ENCODE measurements at places on chromosomes 2 and 18. TPM values are rescaled to one million over a fixed set of nuclear protein-coding genes. Genes with fewer than 3 reads are reported as not detected.

Gene REG1B
- under 0.01 TPM for total RNA-seq

GRCh38 chr2:235054475-235054874 lies 102.7 kb downstream of the SH3BP4 start:
- no peak for DNase-seq

Gene POTEI
- total RNA-seq: not detected

Gene ALKAL2
- total RNA-seq: not detected

Gene MOGAT1
- total RNA-seq: not detected

- DNase-seq: peak; percentile 23
These were observed 213.4 kb downstream of the CDCA7 start for GRCh38 chr2:173568054-173568453.

Gene PLCD4
- 0.27 TPM for total RNA-seq

DNA sequence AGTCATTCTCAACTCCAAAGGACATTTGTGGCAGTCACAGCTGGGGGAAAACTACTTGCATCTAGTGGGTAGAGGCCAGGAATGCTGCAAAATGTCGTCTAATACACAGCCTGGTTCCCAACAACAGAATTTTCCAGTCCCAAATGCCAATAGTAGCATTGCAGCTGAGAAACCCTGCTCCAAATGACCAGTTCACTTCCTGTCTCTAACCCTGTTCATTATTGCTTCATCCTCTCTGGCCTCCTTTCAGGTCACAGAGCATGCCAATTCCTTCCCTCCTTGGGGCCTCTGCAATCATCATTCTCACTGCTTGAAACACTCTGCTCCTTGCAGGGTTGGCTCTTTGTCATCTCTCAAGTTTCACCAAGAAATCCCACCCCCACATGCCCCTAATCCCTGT lies 139.1 kb downstream of the IRS1 start:
- DNase-seq: no peak

Gene NOTO
- total RNA-seq: not detected

Gene EPB41L3
- total RNA-seq: 6.2 TPM

- no peak for DNase-seq
These were observed 35.9 kb downstream of the ZNF385B start for GRCh38 chr2:179825494-179825893.

Gene CGREF1
- total RNA-seq: 9.2 TPM

GRCh38 chr2:207133458-207133819 lies 32.3 kb downstream of the KLF7 start:
- DNase-seq: no peak

Gene AGXT
- not detected for total RNA-seq

GRCh38 chr2:226916669-226917068 lies 80.8 kb downstream of the RHBDD1 start:
- no peak for DNase-seq

- no peak for DNase-seq
These were observed 123.6 kb upstream of the STK17B start for GRCh38 chr2:196295005-196295404.

Gene GALR1
- total RNA-seq: under 0.01 TPM

- DNase-seq: no peak
These were observed 206.8 kb upstream of the HDAC4 start for GRCh38 chr2:239607517-239608191.

Gene SAG
- under 0.01 TPM for total RNA-seq

GRCh38 chr2:104854498-104855220 lies 744 bp downstream of the POU3F3 start:
- no peak for DNase-seq

DNA sequence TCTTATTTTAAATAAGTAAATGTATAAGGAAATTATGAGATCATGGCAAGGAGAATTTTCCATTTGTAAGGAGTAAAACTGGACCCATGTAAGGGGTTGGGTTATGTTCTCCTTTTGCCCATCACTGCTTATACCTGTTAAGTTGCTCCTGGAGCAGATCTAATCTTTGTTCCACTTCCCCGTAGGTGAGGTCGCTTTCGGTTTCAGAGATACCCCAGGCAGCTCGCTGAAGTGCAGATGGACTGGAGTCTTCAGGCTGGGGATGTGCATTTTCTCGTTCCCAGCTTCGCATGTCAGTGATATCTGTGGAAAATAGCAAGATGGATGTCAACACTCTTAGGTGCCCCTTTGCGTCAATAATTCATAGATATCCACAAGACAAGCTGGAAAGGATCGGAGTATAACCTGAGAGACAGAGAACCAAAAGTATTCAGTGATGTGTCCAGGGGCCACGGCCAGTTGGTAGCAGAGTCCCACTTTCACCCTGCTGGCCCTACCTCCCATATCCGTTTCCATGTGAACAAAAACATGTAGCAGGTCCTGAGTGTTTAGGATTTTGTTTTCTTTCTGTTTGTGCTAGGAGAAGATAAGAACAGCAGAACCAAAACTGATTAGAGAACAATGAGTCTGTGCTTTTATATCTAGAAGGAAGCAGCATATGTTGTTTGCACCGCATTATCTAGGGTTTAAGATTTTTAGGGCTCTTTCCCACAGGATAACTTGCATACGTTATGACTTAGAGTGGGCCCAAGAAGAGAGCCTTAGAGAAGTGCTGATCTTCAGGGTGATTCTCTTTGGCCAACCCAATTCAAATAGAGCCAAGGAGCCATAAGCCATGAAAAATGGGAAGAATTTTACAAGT lies 36.0 kb downstream of the GCA start:
- no peak for DNase-seq

DNA sequence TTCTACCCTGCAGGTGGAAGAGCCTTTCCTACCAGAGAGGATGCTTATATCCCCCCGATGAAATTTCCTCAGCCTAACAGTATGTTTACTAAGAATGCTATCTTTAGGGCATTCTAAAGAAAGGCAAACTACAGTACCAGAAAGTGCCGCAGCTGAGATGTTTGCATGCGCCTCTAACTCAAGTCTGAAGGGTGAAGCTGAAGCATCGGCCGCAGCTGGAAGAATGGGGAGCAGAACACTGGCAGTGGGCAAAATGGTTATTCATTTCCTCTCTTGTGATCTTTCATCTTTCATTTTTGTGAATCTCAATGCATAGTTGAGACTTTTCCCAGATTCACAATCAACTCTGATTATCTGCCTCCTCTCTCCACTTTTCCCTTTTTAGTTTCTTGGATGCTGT lies 648.2 kb upstream of the ZEB2 start:
- no peak for DNase-seq

- DNase-seq: no peak
These were observed 20.1 kb downstream of the PAX8 start for GRCh38 chr2:113258471-113259147.

- no peak for DNase-seq
These were observed 496.1 kb upstream of the MYT1L start for GRCh38 chr2:2827046-2827636.

GRCh38 chr2:168255103-168255502 lies 7.7 kb upstream of the STK39 start:
- no peak for DNase-seq

- DNase-seq: no peak
These were observed 204.5 kb downstream of the KIAA1328 start for GRCh38 chr18:37033419-37033818.

Gene NT5C1B
- not detected for total RNA-seq

DNA sequence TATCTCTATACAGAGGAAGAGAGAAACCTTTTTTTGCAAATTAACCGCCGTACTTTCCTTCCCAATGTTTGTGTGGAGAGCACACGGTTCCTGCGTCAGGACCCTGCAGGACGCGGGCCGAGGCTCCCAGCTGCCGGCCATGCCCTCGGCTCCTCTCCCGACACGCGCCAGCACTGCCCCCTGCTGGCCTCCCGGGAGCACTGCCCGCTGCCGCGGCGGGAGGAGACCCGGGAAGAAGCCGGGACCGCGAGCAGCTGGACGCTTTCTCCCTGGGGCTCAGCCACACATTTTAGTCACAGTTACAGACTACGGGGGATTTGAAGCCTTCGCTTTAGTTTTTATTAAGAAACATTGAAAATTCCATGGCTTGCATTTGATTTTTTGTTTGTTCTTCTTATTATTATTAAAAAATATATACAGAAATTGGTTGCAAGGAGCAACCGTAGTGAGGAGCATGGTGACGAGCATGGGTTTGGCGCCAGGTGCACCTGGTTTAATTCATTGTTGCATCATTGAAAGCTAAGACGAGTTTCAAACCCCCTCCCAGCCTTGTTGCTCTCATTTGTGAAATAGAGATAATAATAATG lies 401.2 kb downstream of the GALR1 start:
- DNase-seq: peak; percentile 65

DNA sequence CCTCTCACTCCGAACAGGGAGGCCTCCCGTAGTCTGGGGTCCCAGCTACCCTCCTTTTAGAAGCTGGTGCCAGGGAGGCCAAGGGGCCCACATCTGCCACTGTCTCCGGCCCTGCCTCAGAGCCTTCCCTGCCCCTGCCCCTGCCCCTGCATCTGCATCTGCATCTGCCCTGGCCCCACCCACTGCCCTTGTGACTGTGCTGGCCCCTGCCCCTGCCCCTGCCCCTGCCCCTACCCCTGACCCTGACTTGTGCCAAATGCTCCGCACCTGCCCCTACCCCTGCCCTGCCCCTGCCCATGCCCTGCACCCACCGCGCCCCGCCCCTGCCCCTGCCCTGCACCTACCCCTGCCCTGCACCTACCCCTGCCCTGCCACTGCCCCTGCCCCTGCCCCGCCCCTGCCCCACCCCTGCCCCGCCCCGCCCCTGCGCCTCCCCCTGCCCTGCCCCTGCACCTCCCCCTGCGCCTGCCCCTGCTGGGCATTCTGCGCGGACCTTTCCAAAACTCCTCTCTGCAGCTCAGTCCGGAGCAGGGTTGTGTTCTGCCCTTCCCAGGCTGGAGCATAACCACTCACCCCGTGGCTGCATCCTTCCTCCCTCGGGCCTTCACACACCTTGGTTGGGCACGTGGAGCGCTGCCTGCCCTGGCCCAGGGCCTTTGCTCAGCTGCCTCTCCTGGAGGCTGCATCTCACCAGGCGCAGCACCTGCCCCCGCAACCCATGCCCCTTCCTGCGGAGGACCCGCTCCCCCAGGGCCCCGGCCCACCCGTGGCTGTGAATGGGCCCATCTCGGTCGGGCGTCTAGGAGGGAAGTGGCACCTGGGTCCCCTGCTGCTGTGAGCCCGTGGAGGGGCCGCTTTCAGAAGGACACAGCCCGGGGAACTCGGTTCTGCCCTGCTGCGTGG lies 5.4 kb downstream of the SNTG2 start:
- no peak for DNase-seq

Gene MATN3
- not detected for total RNA-seq

GRCh38 chr18:25853691-25854433 lies 236.6 kb downstream of the SS18 start:
- DNase-seq: no peak

GRCh38 chr2:26740890-26741302 lies 23.2 kb upstream of the SLC35F6 start:
- DNase-seq: no peak

DNA sequence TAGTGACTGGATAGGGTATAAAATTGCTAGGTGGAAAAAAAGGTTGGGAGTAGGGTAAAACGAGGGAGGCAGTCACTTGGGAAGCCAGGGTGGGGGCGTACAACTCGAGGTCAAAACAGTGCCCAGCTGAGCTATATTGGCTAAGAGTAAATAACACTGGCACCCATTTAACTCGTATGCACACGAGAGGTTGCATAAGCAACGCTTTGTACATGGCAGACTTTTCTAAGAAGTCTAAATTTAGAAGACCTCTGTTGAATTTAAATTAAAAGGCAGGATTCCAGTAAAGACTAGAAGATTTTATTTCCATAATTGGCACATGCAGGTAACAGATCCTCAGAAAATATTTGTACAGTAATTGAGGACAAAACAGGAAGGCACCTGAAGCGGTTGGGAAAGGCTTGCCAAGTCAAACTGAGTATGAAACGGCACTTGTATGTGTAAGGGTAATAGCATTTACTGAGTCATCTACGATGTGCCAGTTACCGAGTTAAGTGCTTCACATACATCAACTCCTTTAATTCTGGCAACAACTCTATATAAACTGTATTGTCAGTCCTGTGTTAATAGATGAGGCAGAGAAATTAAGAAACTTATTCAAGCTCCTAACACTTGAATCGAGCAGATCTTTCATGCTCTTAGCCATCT lies 1.4 kb upstream of the MALT1 start:
- no peak for DNase-seq

GRCh38 chr18:75112186-75113096 lies 96.5 kb downstream of the PTGR3 start:
- DNase-seq: no peak

DNA sequence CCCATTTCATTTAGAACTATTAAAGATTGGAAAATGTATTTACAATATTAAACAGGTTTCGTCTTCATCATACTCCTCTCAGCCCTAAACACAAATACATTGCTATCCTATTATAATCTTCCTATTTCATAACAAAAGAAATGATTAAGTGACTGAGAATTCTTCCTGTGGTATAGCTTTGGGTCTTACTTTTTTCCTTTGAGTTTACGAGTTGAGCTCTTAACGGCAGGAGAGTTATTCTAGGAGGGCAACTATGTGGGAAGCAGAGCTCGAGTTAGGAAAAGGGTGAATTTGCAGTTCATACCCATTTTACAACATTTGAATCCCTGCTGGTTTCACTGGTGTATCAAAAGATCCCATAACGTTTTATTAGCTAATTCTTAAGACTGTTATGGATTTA lies 105.0 kb downstream of the FIGN start:
- no peak for DNase-seq

- no peak for DNase-seq
These were observed 479.7 kb upstream of the RAB6C start for GRCh38 chr2:129499747-129500146.

DNA sequence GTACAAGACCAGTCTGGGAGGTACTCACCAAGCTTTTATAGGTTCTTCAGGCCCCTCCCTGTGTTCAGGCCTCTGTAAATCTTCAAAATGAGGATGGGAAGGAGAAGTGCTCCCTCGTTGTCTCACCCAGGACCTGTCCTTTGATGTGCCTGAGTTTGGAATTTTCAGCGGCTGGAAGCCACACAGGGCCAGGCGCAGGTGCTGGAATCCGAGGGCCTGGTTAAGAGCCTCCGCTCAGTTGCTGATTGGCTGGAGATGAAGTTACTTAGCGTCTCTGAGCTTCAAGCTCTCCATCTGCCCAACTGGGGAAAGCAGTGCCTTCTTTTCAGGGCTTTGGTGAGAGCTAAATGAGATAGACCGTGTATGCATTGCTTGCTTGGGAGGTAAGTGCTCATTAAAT lies 30.0 kb downstream of the HJURP start:
- DNase-seq: no peak

DNA sequence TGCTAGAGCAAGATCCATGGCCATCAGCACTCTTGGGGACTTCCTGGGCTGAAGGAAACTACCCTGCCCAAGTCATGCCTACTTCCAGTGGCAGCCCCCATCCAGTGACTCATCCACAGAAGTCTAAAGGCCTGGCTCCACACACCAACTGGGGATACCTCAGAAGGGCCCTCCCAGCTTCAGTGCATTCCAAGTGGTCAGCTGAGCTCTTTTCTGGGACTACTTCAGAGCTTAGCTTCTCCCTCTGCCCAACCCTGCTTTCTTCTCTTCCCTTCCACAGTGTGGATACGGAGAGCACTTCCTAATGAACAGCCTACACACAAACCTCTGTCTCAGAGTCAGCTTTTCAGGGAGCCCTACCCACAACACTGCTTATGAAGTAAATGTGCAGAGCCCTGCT lies 66.5 kb downstream of the CLHC1 start:
- no peak for DNase-seq

DNA sequence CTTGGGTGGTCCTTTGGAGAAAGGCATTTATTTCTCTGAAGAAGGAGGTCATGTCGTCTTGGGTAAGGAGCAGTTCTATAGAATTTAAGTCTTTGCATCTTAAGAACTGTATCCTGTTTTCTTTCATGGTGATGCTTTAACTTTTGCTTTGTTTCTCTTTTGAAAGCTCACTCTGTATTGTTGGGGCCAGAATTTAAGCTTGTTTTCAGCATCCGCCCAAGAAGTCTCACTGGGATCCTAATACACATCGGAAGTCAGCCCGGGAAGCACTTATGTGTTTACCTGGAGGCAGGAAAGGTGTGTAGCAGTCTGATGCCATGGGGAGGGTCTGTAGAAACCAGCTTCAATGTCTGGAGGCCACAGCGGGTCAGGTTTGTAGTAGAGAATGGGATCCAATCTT lies 64.7 kb upstream of the TTC39C start:
- DNase-seq: no peak

Data from hematopoietic multipotent progenitor cell (in vitro differentiated cells).